Bronchial smooth muscle cell (primary cell): ENCODE measurements at places on chromosomes 6 and 20. TPM values are rescaled to one million over a fixed set of nuclear protein-coding genes. Genes with fewer than 3 reads are reported as not detected.

Gene NEU1
- total RNA-seq, result 73.7 and 87.3 TPM in 2 replicates

Gene ZNF217
- total RNA-seq, result 9.1 and 11.2 TPM in 2 replicates

Gene GJA10
- not detected in 2 replicates for total RNA-seq

Gene KCNQ2
- total RNA-seq, result not detected in 2 replicates

Gene SYNDIG1
- not detected in 2 replicates for total RNA-seq

Gene TGM3
- 0.09 TPM in 1 of 2 replicates, not detected in the other for total RNA-seq

Gene MOG
- not detected in 2 replicates for total RNA-seq

Gene PPP1R14C
- 0.17 and 0.95 TPM in 2 replicates for total RNA-seq

Gene SRSF12
- total RNA-seq, result not detected in 2 replicates

Gene ZNF341
- total RNA-seq, result 0.94 and 0.95 TPM in 2 replicates

Gene ULBP2
- total RNA-seq, result 1.9 and 2.9 TPM in 2 replicates

Gene BANF2
- not detected in 2 replicates for total RNA-seq

Gene AKAP7
- 3.8 and 8.5 TPM in 2 replicates for total RNA-seq

Gene ZNF318
- 3.9 and 4.1 TPM in 2 replicates for total RNA-seq

Gene FAM50B
- total RNA-seq, result 12.0 and 12.1 TPM in 2 replicates

Gene TMEM244
- total RNA-seq, result 0.47 and 0.52 TPM in 2 replicates

Gene MDFI
- 0.26 TPM in 1 of 2 replicates, not detected in the other for total RNA-seq

Gene LINC00237
- total RNA-seq, result not detected in 2 replicates

Gene DEFB132
- not detected in 2 replicates for total RNA-seq

Gene HLA-DQB2
- total RNA-seq, result not detected in 2 replicates

Gene NFYA
- total RNA-seq, result 11.2 and 13.2 TPM in 2 replicates

Gene SLPI
- 1.1 and 2.8 TPM in 2 replicates for total RNA-seq

Gene BMP5
- total RNA-seq, result 0.16 TPM in 1 of 2 replicates, not detected in the other

Gene KIAA0408
- 0.34 and 1.4 TPM in 2 replicates for total RNA-seq

Gene HLA-DQB1
- not detected in 2 replicates for total RNA-seq

Gene MRAP2
- total RNA-seq, result 0.47 TPM in 1 of 2 replicates, not detected in the other

Gene ADGRG6
- under 0.01 and 0.32 TPM in 2 replicates for total RNA-seq

Gene DBNDD2
- 0.34 and 0.63 TPM in 2 replicates for total RNA-seq

Gene RPN2
- total RNA-seq, result 164 and 198 TPM in 2 replicates

Gene KIF13A
- 56.8 and 61.3 TPM in 2 replicates for total RNA-seq

Gene SLC17A9
- total RNA-seq, result 2.0 and 6.5 TPM in 2 replicates

Gene ID4
- 6.7 and 14.2 TPM in 2 replicates for total RNA-seq

Gene COL10A1
- 0.16 TPM in 1 of 2 replicates, not detected in the other for total RNA-seq

Gene SASH1
- 55.9 and 65.3 TPM in 2 replicates for total RNA-seq

Gene HLA-DMB
- total RNA-seq, result 0.09 and 0.79 TPM in 2 replicates

Gene DSN1
- total RNA-seq, result 5.7 and 5.8 TPM in 2 replicates

Gene EFCAB8
- under 0.01 TPM in 1 of 2 replicates, not detected in the other for total RNA-seq

Gene MUC22
- total RNA-seq, result not detected in 2 replicates

Gene NRN1
- total RNA-seq, result 0.09 and 0.16 TPM in 2 replicates

Gene BPIFB2
- total RNA-seq, result not detected in 2 replicates

Gene EYA2
- 2.4 and 12.0 TPM in 2 replicates for total RNA-seq

Gene EBF4
- total RNA-seq, result 0.16 and 0.43 TPM in 2 replicates

Gene LPA
- total RNA-seq, result not detected in 2 replicates

Gene LY6G6D
- 0.47 TPM in 1 of 2 replicates, not detected in the other for total RNA-seq

Gene SIM1
- total RNA-seq, result not detected in 2 replicates

Gene MCCD1
- not detected in 2 replicates for total RNA-seq

Gene PTCRA
- total RNA-seq, result not detected in 2 replicates

Gene HFE
- total RNA-seq, result 13.1 and 14.5 TPM in 2 replicates

Gene TMX4
- total RNA-seq, result 20.5 and 24.7 TPM in 2 replicates

Gene UNC5CL
- total RNA-seq, result under 0.01 and 0.26 TPM in 2 replicates
